ENCODE measurements at places on chromosomes 4 and X.

DNA sequence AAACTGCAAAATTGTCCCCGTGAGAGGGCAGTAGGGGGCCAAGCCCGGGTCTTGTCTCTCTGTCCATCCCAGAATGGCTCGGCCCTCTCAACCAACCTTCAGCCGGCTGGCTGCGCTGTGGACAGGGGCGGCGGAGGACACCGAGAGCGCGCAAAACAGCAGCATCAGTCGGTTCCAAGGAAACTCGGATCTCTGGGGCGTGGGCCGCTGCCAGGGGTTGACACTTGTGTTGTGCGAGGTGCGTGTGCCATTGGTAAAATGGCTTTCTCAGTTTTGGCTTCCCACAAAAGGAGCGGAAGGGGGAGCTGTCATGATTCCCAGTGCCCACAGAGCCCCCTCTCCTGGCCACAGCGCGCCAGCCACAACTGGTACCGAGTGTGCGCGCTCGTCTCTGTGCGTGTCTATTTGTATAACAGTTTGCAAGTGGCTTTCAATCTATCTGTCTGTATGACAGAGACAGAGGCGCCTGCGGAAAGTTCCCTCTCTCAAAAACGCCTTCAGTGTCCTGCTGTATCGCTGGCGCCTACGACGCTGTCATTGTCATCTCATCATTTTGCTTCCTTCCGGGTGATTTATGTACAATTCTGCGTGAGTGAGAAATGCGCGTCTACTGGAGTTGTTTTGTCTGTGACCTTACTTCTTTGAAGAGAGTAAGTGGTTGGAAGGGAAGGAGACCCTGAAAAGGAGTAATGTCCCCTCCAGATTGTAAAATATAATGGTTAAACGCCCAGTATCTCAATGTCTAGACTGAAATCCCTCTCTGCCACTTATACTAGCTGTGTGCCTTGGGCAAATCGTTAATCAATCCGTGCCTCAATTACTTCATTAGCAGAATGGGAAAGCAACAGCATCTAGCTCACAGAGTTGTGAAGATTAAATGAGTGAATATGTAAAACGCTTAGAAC, 1.8 kb downstream of the DKK2 start:
- no peak for DNase-seq

GRCh38 chr4:41013746-41014145, 200.6 kb downstream of the APBB2 start:
- DNase-seq: no peak

- DNase-seq: no peak
Measured at GRCh38 chr4:189828081-189828697, 112.5 kb upstream of the FRG1 start.

GRCh38 chrX:7147413-7147977, at the start of gene STS:
Gene STS (plus strand): TSS chrX:7147712. CDS start chrX:7253200, 105,488 bp downstream.
- DNase-seq: peak; percentile 5

GRCh38 chr4:151604238-151604637, 156.6 kb downstream of the GATB start:
- DNase-seq: no peak

GRCh38 chr4:153393397-153393796, 48.9 kb downstream of the MND1 start:
- no peak for DNase-seq

GRCh38 chr4:6180841-6181631, 19.3 kb downstream of the JAKMIP1 start:
- peak; percentile 25 for DNase-seq

- DNase-seq: no peak
Measured at GRCh38 chr4:52864793-52865192, 2.7 kb downstream of the RASL11B start.

DNA sequence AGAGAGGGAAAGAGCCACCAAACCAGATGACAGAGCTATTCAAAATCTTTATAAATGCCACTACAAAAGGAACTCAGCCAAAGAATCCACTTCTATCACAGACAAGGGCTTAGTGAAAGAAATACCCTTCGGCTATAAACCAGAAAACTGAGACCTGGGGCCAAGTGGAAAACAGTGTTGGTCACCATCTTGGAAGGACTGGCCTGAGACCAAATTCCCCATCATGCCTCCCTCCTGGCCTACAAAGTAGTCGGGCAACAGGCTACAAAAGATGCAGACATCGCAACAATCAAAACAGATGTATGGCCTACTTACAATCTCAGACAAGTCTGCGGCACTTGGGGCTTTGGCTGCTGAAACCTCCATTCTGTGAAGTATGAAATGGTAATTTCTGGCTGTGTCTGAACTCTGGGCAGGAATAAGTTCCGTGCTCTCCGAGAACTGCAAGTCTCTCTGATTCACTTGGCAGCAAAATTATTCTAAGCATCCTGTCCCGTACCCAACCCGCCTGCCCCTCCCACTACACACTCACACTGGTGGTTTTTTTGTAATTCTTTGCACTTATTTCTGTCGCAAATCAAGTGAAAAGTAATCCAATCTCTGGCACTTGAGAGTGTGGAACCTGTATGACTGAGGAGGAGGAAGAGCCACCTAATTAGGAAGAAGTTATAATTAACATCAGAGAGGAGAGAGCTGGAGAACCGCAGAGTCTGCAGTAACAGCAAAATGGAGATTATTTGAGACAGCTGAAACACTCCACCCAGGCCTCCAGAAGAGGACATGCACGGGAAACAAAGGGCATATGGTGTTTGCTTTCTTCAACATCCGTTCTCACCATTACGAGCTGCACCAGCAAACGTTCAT, 87.8 kb downstream of the SH3KBP1 start:
- no peak for DNase-seq

DNA sequence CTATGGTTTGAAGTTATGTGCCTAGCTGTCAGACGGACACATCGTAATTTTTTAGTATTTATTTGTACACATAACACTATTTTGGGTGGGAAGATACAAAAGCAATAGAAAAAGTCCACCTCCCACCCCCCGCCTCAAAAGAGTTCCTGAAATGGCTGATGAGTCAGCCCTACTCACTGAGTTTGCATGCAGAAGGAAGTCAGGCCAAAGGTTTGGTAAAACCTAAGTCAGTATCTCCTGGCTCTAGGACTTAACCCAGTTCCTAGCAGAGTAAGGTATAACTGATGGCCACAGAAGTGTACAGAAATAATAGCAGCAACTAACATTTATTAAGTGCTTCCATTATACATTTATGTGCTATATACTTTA, 2.9 kb upstream of the KLHL2 start:
- no peak for DNase-seq

DNA sequence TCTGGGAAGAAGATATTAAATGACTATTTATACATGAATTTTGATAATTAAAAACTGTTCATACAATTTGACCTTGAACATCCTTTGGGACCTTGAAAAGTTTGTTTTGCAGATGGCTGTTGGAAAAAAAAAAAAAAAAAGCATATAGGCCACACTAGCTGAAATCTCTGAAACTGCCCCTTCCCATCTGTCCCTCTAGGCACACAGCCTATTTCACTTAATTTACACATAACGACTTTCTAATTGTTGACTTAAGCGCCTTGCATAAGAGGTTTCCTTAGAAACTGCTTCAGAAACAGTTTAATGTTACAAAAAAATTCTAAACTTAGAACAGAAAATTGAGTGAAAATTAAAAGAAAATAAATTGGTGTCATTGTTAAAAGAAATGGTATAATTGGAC, 131.0 kb downstream of the COX18 start:
- no peak for DNase-seq

GRCh38 chrX:129769467-129770154, 10.1 kb upstream of the SASH3 start:
- peak; percentile 41 for DNase-seq

DNA sequence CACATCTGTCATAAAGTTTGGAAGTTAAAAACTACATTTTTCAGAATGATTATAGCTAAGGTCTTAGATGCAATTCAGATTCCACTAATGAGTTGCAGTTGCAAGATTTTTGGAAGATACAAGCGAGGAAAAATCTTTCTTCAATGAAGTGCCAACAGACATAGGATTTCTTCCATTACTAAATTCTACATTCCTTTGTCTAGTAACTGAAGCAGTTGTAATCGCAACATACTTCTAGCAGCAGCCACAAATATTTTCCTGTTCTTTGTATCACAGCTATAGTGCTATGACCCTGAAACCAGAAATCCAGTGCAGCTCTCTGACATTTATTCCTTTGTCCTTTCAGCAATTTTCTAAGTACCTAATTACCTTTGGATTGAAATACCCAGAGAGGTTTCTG, 225.2 kb upstream of the SLIT2 start:
- no peak for DNase-seq

GRCh38 chr4:7052923-7053715, 9.9 kb downstream of the TADA2B start:
- no peak for DNase-seq

- DNase-seq: no peak
Measured at GRCh38 chrX:107659768-107660167, 31.5 kb downstream of the PRPS1 start.

- no peak for DNase-seq
Measured at GRCh38 chr4:67575232-67576058, 16.9 kb downstream of the STAP1 start.

DNA sequence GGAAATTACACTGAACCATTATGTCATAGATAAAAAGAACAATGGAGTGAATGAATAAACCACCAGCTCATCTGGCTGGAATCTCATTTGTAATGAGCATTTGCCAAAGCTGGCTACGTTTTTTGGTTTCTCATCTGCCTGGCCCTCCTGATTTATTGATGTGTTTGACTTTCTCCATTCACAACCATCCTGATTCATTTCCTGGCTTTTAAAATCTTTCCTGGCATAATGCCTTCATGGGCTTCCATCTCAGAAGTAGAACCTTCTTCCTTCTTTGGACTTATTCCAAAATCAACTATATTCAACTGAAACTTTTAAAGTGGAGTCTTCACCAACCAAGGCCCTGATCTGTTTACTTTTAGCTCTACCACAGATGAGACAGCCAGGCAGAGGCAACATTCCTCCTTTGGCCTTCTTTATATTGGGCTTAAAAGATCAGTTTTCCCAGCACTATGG, 36.0 kb upstream of the ARSJ start:
- no peak for DNase-seq

DNA sequence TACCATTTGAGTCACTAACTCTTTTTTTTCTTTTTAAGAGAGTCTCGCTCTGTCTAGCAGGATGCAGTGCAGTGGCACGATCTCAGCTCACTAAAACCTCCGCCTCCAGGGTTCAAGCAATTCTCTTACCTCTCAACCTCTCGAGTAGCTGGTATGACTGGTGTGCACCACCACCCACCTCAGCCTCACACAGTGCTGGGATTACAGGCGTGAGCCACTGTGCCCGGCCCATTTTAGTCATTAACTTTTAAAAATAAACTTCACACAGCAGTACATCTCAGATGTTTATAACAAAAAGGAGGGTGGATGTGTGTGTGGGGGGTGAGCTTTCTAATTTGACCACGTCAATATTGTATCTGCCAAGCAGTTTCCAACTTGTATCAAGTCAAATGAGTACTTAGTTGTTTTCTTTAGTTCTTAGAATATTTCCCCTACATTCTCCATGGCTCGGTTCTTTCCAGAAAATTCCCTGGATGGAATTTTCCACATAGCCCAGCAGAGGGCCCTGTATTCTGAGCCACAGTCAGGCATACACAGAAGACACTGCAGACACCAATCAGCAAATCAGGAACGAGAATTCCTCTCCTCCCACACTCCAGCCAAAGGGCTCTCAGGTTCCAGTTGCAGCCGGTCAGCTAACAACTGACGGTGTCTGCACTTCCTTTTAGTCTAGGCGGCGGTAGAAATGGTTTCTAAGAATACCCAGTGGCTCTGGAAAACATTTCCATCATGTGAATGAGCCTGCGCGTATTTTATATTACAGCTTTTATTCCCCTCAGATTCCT, 20.1 kb upstream of the ARAF start:
- DNase-seq: no peak

DNA sequence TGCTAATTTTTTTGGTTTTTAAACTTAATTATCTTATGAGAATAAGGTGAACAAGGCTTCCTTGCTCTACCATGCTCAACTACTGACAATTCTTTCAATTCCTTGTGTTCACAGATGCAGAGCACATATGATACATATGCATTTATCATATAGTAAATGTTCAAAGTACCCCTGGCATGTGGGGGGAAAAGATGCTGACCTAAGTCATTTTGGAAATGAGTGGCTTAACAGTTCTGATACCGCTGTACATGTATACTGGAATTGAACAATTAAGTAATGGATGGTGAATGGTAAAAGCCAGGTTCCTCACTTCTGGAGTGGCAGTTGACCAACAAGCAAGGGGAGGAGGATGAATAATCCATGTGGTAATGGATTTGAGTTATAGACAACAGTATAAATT, 149.6 kb downstream of the NAF1 start:
- DNase-seq: no peak

DNA sequence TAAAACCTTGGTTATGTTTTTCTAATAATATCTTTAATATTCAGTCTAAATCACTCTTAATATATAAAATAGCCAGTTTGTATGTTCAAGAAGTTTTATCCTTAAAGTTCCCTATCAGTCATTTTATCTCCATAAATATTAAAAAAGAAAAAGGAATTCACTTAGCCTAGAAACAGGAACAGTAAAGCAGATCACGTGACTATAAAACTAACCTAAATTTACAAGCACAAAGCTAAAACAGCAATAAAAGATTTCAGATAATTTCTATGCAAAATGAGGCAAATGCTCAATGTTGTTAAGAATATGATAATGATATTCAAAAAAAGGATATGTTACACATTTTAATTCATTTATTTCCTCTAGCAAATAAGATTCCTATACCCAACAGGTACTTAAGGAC, 57.1 kb upstream of the TNIP3 start:
- DNase-seq: no peak

DNA sequence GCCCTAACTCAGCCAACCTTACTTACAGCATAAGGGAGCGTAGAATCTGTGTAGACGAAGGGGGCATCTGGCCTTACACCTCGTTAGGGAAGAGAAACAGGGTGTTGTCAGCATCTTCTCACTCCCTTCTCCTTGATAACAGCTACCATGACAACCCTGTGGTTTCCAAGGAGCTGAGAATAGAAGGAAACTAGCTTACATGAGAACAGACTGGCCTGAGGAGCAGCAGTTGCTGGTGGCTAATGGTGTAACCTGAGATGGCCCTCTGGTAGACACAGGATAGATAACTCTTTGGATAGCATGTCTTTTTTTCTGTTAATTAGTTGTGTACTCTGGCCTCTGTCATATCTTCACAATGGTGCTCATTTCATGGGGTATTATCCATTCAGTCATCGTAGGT, 14.6 kb downstream of the PLP1 start:
- DNase-seq: no peak

DNA sequence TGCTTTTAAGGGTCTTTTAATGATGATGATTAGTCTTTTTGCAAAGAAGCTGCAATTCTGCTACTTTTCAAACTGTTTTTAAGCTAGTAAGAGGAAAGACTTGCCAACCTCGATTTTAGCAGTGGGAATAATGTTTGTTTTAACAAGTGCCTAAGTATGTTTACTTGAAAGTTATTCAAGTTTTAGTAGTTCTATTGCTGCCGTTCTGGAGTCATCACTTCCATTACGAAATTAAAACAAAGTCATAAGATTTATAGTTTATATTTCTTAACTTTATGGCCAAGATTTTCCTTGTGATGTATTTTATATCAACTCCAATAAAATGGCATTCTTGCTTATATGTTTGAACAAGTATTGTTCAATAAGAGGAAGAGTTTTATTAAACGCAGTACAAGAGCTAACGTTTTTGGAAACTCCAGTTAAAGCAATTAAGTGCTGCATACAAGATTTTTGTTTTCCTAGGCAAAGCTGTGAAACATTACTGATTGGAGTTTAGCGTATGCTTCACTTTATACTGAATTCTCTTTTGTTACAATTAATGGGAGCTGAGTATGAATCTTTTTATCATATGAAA, 211.3 kb downstream of the TENM3 start:
- DNase-seq: no peak

All from T-helper 17 cell (primary cell).